ENCODE measurements at places on chromosomes 13 and 19. TPM values are rescaled to one million over a fixed set of nuclear protein-coding genes. Genes with fewer than 3 reads are reported as not detected.

SH2D3A gene
- total RNA-seq, result not detected

MCEMP1 gene
- total RNA-seq, result not detected

FLT1 gene
- total RNA-seq, result 1.3 TPM

ATP1A3 gene
- not detected for total RNA-seq

UHRF1 gene
- 2.3 TPM for total RNA-seq

ZNF792 gene
- 3.0 TPM for total RNA-seq

NTF4 gene
- not detected for total RNA-seq

PSG1 gene
- total RNA-seq, result not detected

All from fibroblast of the aortic adventitia (primary cell).